ENCODE measurements at places on chromosomes 2 and 18. TPM values are rescaled to one million over a fixed set of nuclear protein-coding genes. Genes with fewer than 3 reads are reported as not detected.
A peak's percentile ranks its signal among the peaks of the same experiment; 100 is the strongest.

ASXL3 gene
- total RNA-seq = 0.05 TPM

GRCh38 chr2:221501883-221502269 lies 70.2 kb downstream of the EPHA4 start:
- DNase-seq = no peak

GRCh38 chr2:102091121-102091520 lies 51.4 kb upstream of the IL1R1 start:
- DNase-seq = no peak

- no peak for DNase-seq
Measured at GRCh38 chr18:666177-666576, 8.7 kb downstream of the TYMS start.

- no peak for DNase-seq
Measured at GRCh38 chr18:32922951-32923430, 150.2 kb upstream of the KLHL14 start.

- DNase-seq = peak; percentile 97
Measured at GRCh38 chr18:47953471-47953931, 23.0 kb upstream of the SMAD2 start.

GRCh38 chr2:34121076-34121475 lies 522.0 kb upstream of the FAM98A start:
- DNase-seq = no peak
